Cardiac ventricle fibroblast (primary cell): ENCODE measurements at places on chromosomes 2 and 18. TPM values are rescaled to one million over a fixed set of nuclear protein-coding genes. Genes with fewer than 3 reads are reported as not detected.

The MYL12A gene
- total RNA-seq, result 370 and 414 TPM in 2 replicates

The HSBP1L1 gene
- 4.4 and 13.1 TPM in 2 replicates for total RNA-seq

The L3MBTL4 gene
- not detected in 2 replicates for total RNA-seq

The ABCB11 gene
- 0.37 and 0.39 TPM in 2 replicates for total RNA-seq

The DNAH6 gene
- total RNA-seq, result 0.10 TPM in 1 of 2 replicates, not detected in the other

The CWC22 gene
- total RNA-seq, result 13.1 and 14.0 TPM in 2 replicates
